ENCODE measurements at places on chromosomes 4 and X.

DNA sequence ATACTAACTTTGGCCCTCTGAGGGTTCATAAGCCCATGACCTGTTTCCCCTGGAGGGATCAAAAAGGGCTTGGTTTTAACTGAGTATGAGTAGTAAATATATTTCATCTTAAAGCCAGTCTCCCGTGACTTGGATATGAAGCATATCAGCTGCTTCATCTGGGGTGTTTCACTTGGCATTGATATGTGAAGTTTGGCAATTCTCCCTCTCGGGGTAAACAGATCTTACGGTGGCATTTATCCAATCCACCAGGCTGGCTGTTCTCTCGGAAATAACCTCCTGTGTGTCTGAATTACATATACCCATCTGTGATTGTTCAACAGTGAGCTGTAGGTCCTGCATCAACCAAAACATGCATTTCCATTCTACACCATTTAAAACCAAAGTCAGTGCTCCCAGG, 130.7 kb downstream of the ADAM29 start:
- DNase-seq = no peak

DNA sequence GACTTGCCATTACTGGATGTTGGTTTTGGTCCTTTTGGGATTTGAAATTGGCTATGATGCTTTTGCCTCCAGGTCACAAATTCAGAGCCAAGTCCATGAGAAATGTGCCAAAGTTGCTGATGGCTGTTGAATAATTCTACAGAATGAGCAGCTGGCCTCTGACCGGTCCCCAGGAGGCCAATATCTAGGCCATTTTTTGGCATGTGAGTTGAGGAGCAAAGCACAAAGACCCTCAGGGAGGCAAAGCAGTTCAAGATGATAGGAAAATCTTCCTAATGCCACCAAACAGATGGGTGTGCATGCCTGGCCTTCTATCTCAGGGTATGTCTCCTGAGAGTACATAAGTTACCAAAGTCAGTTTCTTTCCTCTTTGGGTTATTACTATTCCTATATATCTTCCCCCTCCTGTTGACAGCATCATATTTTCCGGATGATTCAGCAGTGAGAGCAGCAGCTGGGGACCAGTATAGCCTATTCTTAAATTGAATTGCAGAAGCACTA, 44.4 kb downstream of the SEL1L3 start:
- DNase-seq = no peak

DNA sequence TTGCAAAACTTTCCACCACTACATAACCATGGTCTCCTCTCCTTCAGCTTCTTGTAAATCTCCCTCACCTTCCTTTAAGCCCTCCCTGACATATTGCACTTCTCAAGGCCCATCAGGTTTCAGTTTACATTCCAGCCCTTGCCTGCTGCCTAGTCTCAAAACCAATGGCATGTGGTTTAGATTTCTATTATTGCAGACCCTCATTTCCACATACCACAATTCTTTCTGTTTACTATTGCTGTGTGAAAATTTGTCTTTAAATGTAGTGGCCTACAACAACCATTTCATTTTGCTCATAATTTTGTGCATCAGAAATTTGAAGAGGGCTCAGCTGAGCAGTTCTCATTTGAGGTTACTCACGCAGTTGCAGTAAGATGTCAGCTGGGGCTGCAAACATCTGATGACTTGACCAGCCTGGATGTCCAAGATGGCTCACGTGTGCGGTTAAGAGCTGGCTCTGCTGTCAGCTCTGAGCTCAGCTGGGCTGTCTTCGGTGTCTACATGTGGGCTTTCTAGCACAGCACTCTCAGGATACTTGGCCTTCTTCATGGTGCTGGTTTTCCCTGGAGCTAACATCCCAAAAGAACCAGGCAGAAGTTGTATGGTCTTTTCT, 29.9 kb upstream of the SOD3 start:
- DNase-seq = no peak

DNA sequence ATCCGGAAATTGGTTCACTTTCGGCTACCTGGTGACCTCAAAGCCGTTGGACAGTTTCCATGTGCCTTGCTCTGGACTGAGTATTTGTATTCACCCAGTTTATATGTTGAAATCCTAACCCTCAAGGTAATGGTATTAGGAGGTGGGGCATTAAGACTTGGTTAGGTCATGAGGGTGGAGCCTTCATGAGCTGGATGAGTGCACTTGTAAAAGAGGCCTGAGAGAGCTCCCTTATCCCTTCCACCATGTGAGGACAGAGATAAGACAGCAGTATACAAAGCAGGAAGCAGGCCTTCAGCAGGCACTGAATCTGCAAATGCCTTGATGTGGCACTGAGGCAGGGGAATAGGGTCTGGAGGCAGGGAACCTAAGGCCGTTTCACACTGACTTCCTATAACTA, 5.3 kb upstream of the OPHN1 start:
- no peak for DNase-seq

- no peak for DNase-seq
Observed at GRCh38 chr4:144302704-144303536, 162.4 kb upstream of the GYPA start.

DNA sequence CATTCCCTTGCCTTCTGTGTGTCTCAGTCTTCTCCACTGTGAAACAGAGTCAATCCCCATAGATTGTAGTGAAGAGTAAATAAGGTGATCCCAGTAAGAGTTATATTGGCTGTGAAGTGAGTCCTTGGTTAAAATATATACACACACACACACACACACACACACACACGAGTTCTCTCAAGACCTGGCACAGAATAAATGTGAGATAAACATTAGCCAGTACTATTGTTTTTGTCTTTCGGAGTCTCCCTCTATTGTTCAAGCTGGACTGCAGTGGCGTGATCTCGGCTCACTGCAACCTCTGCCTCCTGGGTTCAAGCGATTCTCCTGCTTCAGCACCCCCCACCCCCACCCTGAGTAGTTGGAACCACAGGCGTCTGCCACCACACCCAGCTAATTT, 44.8 kb upstream of the FAM156A start:
- no peak for DNase-seq

- DNase-seq = no peak
Observed at GRCh38 chrX:20394451-20394850, 127.7 kb upstream of the RPS6KA3 start.

DNA sequence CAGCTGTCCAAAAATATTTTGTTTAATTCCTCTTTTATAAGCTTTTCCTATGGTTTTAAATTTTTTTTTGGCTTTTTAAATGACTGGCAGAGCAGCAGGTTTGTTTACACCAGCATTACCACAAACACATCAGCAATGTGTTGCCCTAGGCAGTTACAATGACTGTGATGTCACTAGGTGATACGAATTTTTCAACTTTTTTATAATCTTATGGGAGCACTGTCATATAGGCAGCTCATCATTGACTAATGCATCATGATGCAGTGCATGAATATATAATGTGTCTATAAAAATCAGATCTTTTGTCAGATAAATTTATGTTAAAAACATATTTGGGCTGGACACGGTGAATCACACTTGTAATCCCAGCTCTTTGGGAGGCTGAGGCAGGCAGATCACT, 231.6 kb upstream of the SLIT2 start:
- DNase-seq = no peak
